ENCODE measurements at places on chromosomes 12 and 14.

- no peak for DNase-seq
Observed at GRCh38 chr12:48671231-48671856, 10.7 kb downstream of the KANSL2 start.

GRCh38 chr12:53746592-53747092 is 5.1 kb downstream of the CISTR start:
- peak; percentile 93 for DNase-seq

- no peak for DNase-seq
Observed at GRCh38 chr12:67202678-67203012, 66.5 kb upstream of the CAND1 start.

DNA sequence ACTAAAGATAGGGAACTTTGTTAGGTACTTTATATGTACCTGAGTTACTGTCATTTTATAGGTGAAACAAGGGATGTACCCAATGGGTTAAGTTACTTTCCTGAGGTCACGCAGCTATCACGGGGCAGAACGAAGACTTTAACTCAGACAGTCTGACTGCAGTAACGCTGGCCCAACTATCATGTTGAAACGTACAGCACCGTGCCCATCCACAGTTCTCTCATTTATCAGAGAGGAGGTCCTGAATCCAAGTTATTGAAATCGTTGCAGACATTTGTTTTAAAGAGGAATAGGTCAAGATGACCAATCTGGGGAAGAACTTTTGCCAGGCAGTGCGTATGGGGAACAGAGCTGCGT is 587 bp upstream of the C12orf75 start:
- DNase-seq: no peak

DNA sequence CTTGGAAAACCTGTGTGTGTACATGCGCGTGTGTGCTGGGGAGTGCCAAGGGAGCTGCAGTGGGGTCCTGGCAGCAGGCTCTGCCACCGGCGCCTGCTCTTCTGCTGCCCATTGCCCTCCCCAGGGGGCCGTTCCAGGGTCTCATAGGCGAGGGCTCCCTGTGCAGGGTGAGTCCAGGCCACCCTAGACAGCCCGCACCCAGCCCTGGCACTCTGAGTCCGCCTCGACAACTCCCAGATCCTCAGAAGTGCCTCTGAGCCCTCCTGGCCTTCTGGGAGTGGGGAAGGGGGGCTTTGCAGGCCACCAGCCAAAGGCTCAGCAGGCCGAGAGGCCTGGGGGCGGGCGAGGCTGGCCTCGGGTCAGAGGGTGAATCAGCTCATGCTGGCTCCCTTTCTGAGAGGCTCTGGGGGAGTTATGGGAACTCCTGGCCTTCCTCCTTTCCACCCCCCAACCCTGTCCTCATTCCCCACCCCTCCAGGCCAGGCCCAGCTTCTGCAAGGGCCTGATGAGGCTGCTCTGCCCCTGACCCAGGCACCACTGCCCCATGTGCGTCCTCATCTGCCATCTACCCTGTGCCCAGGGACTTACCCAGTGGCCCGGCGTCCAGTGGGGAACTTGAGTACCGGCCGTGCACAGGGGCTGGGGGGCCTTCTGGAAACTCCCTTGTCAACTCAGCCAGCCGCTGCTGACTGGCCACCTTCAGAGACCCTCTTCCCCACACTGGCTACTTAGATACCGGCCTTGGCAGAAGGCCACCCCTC is 2.1 kb upstream of the TEDC1 start:
- DNase-seq: no peak

GRCh38 chr12:95213928-95214327 is 3.3 kb downstream of the FGD6 start:
- no peak for DNase-seq

- no peak for DNase-seq
Observed at GRCh38 chr14:70711451-70711850, 69.7 kb downstream of the TTC9 start.

- no peak for DNase-seq
Observed at GRCh38 chr12:26402648-26403047, 207.3 kb downstream of the SSPN start.

DNA sequence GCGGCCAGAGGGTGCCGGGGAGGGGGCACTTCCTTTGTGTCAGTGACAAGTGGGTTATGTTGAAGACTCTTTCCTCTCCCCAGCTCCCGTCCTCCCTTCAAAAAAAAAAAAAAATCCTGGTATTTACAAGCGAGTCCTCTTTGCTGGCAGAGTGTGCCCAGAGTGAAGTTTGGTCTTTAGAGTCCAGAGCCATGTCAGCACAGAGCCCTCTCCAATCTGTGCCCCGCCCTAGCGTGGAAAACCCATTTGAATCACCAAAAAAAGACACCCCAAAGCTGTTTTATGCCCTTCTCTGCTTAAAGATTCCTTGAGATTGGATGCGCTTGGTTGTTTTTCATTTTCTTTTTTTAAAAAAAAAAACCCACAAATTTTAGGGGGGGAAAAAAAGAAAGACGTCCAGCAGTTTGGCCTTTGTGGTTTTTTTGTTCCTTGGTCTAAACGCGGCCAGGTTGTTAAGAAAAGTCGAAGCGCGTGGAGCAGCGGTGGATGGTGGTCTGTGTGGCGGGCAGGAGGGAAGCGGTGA is 3.3 kb downstream of the NKX2-1 start:
- DNase-seq: no peak

GRCh38 chr14:43413084-43413483 is 1094.0 kb downstream of the FSCB start:
- no peak for DNase-seq

GRCh38 chr12:108975024-108975593 is 45.8 kb downstream of the SVOP start:
- no peak for DNase-seq

DNA sequence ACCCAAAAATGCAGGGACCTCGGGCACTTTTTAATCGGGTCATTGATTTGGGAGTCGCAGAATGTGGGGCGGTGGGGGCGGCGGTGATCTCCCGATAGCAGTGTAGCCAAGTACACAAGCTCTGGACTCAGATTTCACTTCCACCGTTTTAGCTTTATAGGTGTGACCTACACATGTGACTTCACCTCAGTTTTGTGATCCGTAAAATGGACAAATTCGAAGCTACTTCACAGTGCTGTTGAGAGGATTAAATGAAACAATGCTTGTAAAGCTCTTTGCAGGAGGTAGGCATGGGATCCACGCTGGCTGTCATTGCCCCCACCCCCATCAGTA is 478 bp downstream of the RITA1 start:
- no peak for DNase-seq

- peak; percentile 48 for DNase-seq
Observed at GRCh38 chr12:24760162-24760561, 188.7 kb downstream of the BCAT1 start.

GRCh38 chr12:123242116-123242904 is 9.1 kb downstream of the MTRFR start:
- no peak for DNase-seq

GRCh38 chr14:86788224-86788623 is 1204.8 kb downstream of the GALC start:
- no peak for DNase-seq

DNA sequence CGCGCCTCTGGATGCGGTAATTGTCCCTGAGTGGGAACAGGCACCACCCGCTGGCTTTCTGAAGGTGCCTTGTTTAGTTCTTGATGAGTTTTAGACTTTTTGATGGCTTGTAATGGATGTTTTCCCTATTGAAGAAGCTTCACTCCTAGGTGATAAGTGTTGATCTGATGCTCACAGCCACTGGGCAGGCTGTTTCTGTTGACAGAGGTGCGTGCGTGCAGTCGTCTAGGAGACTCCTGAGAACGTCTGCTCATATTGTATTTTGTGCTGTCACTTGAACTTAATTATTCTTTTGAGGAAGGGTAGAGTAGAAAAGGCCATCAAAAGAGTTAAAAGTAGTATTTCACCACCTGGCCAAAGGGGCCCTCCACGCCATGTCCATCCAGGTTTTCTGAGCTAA is 70.5 kb downstream of the EP400 start:
- no peak for DNase-seq
